ENCODE measurements at places on chromosomes 13 and 19.
A peak's percentile ranks its signal among the peaks of the same experiment; 100 is the strongest.

- no peak for DNase-seq
These were observed 165.8 kb upstream of the GPR12 start for GRCh38 chr13:26926371-26926770.

DNA sequence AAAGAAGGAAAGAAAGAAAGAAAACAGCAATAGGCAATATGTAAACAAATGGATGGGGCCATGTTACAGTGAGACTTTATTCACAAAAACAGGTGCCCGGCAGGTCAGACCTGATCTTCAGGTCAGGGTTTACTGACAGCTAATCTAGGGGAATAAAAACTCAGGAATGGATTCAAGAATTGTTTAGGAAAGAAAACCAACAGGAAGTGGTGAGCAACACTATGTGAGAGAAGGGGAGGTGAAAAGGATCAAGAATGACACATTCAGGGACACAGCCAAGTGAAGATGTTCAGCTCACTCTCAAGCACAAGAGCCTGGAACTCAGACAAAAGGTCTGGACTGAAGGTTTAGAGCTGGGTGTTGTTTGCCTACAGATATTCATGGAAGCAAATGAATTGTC lies 244.5 kb downstream of the EFNB2 start:
- DNase-seq, result no peak

DNA sequence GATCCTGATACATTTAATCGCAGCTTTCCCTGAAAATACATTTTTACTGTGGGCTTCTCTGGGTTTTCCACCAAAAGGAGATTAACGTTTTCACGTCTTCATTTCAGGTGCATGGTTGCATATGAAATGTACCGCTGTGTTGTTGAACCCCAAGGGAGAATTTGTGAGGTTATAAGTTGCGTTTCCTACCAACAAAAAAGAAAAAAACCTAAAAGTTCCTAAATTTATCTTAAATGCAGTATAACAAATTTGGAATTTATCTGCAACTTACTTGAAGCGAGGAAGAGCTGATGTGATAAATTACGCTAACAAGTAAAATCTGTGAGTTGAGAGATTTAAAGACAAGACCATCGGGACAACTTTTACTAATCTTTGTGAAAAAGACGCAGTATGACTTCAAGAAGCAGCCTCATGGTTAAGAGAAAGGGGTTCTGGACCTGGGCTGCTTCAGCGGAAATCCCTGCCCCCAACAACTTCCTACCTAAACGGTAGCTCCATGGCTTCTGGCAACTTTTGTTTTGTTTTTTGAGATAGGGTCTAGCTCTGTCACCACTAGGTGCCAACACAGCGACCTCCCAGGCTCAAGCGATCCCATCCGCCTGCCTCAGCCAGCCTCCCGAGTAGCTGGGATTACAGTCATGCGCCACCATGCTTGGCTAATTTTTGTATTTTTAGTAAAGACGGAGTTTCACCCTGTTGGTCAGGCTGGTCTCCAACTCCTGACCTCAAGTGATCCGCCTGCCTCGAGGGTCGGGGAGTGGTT lies 958 bp upstream of the OBI1 start:
- no peak for DNase-seq

DNA sequence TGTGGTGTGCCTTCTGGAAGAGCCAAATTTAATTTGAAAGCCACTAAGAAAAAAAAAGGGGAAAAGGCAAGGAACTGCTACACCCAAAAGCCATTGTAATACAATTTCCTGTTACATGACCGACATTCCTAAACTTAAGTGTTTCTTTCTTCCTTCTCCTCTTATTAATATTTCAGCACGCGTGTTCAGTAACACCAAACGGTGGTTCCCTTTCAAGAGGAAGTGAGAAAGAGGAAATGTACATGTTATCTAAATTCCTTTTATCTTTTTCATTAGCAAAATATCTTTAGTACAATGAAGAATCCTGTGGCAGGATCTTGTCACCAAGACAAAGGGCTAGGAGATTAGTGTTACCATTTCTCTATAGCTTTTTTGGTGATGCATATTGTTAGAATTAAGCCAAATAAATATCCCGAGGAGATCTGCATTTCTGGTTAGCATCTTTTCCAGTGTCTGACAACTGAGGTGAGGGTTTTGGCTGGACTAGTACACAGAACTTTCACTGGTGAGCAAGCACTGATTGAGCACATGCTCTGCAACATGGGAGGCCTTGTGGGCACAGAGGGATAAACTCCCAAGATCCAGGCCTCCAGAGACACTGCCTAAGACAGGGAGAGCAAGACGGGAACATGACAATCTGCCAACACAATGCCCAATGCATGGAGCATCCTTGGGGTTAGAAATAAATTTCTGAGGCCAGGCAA lies 22.1 kb downstream of the LATS2 start:
- DNase-seq, result no peak

- DNase-seq, result peak; percentile 58
These were observed at the start of gene NUDT19 for GRCh38 chr19:32691291-32691951. Gene NUDT19, plus strand, starts transcription at chr19:32691821. Its CDS starts 140 bp downstream, at chr19:32691961.

GRCh38 chr13:86563308-86563707 lies 764.1 kb upstream of the SLITRK6 start:
- no peak for DNase-seq

GRCh38 chr13:53137779-53138178 lies 109.2 kb downstream of the OLFM4 start:
- DNase-seq, result no peak

- no peak for DNase-seq
These were observed 7.8 kb upstream of the UBL3 start for GRCh38 chr13:29858231-29858630.

DNA sequence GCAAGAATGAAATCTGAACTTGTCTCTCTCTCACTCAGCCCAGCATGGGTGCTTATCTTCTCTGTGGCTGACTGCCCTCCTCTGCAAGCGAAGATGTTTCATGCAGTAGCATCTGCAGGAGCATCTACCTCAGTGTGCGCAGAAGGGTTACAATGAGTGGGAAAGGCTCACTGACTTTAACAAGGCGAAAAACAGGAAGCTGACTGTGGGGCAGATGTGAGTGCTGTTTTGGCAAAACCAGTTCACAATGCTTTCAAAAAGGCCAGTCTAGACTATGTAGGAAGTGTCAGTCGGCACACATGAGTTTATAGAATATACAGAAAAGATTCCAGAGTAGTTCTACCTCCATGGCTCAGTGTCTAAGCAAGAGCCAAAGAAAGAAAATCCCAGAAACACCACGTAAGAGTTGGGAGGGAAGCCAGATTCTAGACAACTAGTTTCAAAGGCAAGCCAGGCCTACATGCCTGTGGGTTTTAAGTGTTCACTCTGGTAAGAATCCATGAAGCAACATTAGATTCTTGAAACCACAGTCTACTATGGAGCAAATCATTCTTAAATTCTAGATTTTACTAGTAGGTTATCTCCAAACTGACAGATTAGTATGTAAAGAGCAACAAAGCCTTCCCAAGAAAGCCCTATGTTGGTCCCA lies 124.5 kb downstream of the ABCC4 start:
- DNase-seq, result no peak

DNA sequence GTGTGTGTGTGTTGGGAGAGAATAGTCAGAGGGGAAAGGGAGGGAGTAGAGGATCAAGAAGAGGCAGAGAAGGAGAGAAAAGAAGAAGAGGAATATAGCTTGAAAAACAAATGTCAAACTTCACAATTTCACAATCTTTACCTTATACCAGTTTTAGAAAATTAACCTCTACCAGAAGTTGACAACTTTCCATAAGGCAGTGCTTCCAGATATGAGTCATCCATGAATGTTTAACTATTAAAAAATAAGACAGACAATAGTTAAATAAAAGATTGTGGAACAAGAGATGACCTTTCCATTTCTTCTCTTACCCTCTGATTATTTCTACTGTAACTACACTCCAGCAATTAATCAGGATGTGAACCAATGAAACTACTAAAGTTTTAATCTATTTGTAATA lies 229.4 kb downstream of the ITGBL1 start:
- no peak for DNase-seq

GRCh38 chr13:44108331-44108858 lies 228.7 kb downstream of the LACC1 start:
- DNase-seq, result no peak

DNA sequence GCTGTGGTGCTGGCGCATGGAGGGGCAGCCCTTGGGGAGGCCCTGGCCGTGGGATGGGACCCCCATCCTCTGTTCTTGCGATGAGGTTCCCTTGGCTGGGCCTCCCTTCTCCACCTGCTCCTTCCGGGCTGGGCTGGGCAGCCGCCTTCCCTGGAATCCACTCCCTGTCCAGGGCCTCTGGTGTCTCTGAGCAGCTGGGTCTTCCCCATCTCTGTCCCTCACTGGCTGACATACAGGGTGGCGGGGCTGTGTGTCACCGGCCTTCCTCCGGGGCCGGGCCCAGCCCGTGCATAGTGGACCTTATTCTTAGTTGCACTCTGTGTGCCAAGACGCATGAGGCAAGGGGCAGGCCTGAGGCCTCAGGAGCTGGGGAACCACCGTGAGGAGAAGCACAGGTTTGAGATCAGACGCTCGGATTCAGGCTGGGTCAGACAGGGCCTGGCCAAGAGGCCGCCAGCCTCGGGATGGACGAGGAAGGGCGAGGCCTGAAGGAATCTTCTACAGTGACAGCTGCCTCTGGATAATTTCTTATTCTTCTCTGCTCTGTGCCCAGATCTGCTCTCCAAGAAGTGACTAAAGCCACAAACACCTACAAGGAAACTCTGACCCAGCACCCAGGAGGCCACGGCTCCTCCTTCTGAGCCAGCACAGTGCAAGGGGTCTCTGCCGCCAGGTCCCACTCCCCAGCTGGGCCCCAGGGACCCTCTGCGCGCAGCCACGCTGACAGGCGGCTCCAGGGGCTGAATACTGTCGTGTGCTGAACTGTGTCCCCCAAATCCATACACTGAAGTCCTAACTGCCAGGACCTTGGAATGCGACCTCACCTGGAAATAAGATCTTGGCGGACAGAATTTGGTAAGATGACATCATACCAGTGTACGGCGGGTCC lies 11.0 kb downstream of the SGTA start:
- DNase-seq, result no peak
